ENCODE measurements at places on chromosomes 1 and 21.
A peak's percentile ranks its signal among the peaks of the same experiment; 100 is the strongest.

DNA sequence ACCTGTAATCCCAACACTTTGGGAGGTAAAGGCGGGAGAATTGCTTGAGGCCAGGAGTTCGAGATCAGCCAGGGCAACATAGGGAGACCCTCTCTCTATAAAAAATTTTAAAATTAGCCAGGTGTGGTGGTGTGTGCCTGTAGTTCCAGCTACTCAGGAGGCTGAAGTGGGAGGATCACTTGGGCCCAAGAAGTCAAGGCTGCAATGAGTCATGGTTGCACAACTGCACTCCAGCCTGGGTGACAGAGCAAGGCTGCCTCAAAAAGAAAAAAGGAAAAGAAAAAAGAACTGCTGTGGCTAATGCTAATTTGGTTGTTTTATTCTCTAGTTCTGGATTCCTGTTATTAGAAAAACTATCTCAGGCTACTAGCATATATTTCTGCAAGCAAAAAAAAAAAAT, 29.8 kb downstream of the DBT start:
- DNase-seq = no peak

GRCh38 chr1:36573445-36573844, 90.7 kb upstream of the CSF3R start:
- DNase-seq = no peak

DNA sequence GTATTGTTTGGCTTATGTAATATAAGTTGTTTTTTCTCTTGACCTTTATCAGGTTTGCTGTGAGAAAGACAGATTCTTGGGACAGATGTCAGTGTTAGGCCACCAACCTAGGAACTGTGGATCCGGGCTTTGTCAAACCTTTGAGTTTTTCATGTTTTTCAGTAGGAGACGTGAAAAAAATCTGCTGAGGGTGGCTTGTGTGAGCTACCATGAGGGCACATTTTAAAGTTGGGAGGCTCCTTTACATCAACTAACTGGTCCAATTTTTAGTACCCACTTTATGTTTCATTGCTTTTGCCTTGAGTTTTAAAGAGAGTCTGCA, 801 bp downstream of the RPS6KC1 start:
- no peak for DNase-seq

DNA sequence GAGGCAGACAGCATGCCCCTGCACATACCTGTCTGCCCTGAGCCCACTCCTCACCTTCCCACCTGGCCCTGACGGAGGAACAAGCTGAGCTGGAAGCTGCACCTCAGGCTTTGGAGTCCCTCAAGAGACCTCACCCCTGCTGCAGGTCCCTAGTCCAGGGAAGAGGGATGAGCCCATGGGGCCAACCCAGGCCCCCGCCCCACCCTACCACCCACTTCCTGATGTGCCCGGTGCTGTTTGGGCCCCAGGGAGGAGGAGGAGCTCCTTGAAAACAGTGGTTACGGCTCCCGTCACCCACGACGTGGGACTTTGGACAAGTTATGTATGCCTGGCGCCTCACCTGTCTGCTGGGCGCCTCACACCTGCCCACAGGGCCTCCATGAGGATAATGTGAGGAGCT, 250.2 kb downstream of the NPHP4 start:
- no peak for DNase-seq

DNA sequence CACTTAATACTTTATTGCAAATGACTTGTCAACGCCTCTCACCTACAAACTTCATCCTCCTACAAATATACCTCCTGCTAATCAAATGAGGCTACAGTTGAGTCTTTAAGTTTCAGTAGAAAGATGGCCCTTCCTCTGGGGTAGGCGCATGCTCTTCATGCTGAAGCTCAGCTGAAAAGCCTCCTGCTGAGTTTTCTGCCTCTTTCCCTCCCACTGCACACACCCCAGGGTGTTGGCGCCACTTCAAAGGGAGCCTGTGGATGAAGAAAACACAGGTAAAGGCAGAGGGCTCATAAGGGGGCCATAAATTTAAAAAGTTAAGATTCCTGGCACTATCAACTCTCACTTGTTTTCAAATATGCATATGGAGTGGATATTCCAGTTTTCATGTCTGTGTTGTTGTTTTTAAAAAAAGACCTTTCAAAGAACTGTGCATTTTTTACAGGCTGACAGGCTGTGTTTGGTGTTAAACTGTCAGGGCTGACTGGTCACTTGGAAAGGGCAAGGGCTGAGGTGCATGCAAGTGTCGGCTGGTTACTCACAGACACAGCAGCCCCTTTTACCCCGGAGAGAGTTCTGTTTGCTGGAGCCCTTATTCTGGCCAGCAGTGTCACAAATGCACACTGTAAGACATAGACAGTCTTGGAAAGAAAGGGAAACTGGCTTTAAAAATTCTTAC, 42.9 kb upstream of the LGALS8 start:
- DNase-seq = no peak

- DNase-seq = no peak
Measured at GRCh38 chr1:46617833-46618232, 1.2 kb upstream of the MOB3C start.

DNA sequence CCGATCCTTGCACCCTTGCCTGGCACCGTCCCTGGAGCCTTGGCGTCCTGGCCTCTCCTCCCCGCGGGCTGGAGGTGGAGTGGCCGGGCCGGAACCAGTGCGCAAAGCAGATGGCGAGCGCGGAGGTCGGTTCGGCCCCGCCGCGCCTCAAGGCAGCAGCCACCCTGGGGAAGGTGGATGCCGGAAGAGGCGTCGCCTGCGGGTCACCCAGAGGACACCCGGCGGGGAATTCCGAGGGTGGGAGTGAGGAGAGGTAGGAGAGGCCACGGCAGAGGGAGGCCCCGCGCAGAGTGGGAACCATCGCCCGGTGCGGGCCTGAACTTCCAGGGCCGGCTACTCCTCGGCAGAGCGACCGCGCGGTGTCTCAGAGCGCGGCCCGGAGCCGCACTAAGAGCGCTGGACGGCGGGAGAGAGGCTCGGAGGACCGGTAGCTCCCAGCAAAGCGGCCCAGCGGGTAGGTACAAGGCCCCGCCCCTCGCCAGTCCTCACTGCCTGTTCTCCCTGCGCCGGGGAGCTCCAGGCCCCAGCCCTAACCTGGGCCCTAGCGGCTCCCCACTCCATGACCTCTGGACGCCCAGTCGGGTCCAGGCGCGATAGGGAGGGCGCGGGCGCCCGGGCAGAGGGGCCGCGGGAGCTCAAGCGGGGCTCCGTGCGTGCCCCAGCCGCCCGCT, at the start of gene RNF207:
Gene RNF207, plus strand, starts transcription at position 271 of the 671 bp plus-strand sequence. CDS start 417 bp downstream, outside the sequence.
- peak; percentile 84 for DNase-seq

DNA sequence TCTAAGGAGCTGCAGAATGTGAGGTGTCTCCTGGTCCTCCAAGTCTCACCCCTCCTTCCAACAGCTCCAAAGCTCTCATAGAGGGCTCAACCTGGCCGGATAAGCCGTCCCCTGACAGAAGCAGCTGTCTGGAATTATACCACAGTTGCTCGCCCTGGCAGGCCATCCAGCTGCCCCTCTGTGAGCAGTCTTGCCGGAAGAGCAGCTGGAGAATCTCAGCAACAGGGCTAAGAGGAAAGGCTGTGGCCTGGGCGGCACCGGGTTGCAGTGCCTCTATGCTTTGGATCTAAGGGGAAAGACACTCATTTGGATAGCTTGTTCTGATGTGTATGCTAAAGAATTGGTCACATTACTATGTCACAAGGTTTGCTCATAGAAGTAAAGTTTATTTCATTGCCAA, 12.4 kb downstream of the TMCC2 start:
- no peak for DNase-seq

GRCh38 chr1:203269654-203270020, 35.7 kb upstream of the BTG2 start:
- DNase-seq = no peak

- no peak for DNase-seq
Measured at GRCh38 chr21:35705237-35705887, 355.0 kb downstream of the SETD4 start.

- no peak for DNase-seq
Measured at GRCh38 chr1:72280711-72281110, 1.6 kb downstream of the NEGR1 start.

GRCh38 chr1:228541725-228542124, 54.5 kb downstream of the RNF187 start:
- no peak for DNase-seq

GRCh38 chr1:160092366-160093068, 5.9 kb downstream of the IGSF8 start:
- no peak for DNase-seq

GRCh38 chr1:2840036-2840809, 38.7 kb upstream of the TTC34 start:
- peak; percentile 60 for DNase-seq

DNA sequence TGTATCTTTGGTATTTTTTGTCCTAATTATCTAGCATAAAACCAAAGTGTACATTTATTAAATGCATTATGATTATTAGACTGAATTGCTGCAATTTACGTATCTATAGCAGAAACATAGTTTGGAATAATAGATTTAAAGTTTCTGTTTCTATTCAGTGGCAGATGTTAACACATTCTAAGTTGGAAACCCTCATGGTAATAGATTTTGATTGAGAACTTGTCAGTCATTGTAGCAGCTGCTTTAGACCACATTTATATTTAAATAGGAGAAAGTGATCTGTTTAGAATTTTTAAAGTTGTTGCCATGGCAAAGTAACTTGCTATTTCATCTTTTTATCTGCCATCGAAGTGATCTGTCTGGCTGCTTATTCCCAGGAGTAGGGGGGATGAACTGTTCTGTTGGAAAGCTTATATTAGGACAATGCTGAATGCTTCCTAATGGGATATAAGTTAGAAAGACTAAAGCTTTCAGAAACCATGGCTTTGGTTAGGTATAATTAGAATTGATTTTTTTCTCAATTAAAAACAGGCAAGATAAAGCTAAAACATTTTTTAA, 61.6 kb downstream of the HS2ST1 start:
- no peak for DNase-seq

DNA sequence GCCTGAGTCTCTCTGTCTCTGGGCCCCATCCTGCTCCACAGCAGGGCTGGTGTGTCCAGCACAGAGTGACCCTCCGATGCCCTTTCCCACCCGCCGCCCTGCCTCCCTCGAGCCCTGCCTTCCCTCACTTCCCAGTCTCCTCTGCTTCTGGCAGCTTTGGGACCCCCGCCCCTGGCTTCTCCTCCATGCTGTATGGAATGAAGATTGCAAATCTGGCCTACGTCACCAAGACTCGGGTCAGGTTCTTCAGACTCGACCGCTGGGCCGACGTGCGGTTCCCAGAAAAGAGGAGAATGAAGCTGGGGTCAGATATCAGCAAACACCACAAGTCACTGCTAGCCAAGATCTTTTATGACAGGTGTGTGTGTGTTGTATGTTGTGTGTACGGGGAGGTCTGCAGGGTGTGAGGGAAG, 14.3 kb downstream of the MOV10 start:
- DNase-seq = no peak

DNA sequence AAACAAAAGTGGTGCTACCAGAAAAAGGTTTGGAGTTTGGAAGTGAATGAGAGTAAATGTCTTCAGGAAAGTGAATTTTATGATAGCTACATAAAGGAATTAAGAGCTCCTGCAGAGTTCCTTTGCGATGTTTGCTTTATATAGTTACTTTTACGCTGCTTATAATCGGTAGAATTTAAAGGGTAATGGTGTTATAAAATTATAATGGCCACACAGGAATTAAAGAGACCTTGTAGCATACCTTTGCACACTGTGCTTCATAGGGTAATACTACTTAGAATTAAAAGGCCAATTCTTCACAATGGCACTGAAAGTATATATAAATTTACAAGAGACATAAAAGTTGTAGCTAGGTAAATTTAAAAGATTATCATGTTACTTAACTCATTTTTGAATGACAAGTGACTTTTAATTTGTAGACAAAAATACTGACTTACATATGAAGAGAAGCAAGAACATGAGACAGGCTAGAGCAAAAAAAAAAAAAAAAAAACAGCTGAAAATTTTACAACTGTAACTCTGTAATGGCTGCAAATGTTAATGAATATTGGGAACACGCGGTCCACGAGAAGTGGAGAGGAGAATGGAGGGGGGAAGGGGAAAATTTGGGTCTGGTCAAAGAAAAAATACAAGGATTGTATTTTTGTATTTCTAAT, 65.9 kb upstream of the LBR start:
- DNase-seq = no peak

DNA sequence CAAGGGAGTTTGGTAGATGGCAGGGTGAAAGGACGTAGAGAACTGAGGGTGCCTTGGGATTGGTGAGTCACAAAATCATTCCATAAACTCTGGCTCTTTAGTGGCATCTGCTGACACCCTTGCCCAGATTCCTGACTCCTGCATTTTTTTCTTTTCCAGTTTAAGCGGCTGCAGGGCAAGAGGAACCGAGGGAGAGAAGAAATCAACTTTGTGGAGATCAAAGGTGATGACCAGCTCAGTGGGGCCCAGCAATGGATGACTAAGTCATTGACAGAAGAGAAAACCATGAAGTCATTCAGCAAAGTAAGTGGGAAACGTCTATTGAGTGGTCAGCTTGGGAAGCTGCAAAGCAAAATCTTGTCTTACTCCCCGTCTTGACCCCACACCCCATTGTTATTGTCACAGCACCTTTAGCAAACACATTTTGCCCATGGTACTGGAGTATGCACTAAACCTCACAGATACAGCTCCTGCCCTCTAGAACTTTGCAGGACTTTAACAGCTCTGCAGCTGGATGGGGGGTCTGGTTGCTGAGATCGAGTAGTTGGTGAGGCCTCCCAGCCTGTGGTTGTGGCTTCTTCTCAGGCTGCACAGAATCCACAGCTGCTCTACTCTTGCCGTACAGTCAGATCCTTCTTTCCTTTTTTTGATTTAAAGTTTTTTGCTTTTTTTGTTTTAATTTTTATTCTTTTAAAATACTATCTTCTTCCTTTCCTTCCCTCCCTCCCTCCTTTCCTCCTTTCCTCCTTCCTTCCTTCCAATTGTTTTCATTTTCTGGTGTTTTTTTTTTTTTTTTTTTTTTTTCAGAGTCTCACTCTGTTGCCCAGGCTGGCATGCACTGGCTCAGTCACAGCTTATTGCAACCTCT, 21.9 kb downstream of the SH2D2A start:
- DNase-seq = no peak

DNA sequence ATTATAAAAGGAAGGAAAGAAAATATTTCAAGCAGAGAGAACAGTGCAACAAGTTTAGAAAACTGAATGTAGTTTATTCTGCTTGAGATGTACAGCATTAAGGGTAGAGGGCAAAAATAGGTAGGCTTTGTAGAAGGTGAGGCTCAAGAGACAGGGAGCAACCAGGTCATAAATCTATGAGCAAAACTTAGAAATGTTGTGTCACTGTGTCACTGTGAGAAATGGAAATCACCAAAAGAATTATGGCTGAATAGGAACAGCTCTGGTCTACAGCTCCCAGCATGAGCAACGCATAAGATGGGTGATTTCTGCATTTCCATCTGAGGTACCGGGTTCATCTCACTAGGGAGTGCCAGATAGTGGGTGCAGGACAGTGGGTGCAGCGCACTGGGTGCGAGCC, 53.6 kb downstream of the TNFSF4 start:
- DNase-seq = no peak
